AML-193 (cell line): ENCODE measurements at places on chromosomes 11 and 22.
A peak's percentile ranks its signal among the peaks of the same experiment; 100 is the strongest.

GRCh38 chr11:67613960-67614715 is 7.4 kb downstream of the NDUFV1 start:
- DNase-seq: no peak

GRCh38 chr11:1505480-1505879 is 18.9 kb upstream of the MOB2 start:
- DNase-seq: no peak

- no peak for DNase-seq
Observed at GRCh38 chr11:36458129-36458915, 51.8 kb downstream of the TRAF6 start.

DNA sequence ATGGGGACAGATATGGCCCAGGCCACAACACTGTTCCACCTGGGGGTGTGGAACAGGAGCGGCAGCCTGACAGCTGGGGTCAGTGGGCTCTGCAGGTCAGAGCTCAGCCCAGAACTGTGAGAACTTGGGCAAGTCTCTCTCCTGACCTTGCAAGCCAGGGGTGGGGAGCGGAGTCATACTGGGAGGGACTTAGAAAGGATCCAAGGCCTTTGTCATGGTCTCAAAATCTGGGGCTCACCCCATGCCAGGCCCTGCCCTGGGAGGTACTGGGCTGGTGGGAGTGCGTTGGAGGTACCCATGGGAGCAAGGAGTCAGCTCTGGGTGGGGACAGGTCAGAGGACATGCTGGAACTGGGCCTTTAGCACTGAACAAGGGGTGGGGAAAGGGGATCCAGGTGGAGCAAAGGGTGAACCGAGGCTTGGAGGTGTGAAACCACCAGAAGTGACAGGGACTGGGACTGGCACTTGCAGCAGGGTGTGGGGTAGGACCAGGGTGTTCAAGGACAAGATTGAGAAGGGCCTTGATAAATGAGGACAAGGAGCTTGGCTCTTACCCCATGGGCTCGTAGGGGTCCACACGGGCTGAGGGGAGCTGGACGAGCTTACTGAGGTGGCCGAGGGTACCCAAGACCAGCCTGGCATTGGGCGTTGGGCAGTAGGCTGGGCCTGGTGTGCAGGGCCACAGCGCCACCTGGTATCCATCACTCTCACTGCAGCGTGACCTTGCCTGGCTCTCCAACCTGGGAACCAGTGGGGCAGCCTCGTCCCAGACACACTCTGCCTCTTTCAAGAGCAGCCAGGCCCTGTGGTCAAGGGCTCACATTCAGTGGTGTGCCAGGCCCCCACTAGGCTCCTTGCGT is 7.4 kb upstream of the PMM1 start:
- peak; percentile 55 for DNase-seq

- no peak for DNase-seq
Observed at GRCh38 chr11:103970701-103971249, 65.7 kb upstream of the DDI1 start.

DNA sequence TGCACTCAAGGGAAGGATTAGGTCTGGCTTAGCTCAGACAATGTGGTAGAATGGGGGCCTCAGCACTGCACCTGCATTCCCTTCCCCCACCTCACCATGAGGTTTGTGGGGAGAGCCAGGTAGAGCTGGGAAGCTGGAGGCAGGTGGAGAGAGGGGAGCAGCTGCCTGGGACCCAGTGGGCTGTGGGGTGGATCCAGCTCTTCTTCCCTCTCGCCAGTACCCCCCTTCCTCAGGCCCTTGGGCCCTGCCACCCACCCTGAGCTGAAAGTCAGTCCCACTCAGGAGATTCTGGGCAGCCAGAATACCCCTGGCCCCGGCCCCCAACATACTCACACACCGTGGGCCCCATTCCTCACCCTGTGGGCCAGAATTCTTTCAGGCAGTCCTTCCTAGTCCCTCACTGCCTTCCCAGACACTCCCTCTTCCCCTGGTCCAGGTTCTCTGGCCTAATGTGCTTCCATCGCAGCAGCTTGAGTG is 3.1 kb upstream of the POLD4 start:
- no peak for DNase-seq

DNA sequence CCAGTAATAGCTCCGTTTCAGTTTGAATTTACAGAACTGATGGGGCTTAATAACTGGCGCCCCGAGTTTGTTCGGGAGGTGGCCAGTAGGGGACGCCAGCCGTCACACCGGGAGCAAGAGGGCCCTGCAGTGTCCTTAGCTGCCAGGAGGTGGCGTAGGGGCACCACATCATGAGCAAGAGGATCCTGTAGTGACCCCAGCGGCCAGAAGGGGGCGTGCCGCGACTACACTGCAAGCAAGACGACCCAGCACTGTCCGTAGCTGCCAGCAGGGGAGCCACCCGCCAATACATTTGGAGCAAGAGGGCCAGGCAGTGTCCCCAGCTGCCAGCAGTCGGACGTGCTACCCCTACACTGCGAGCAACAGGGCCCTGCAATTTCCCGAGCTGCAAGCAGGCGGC is 663.7 kb upstream of the B3GAT1 start:
- no peak for DNase-seq

DNA sequence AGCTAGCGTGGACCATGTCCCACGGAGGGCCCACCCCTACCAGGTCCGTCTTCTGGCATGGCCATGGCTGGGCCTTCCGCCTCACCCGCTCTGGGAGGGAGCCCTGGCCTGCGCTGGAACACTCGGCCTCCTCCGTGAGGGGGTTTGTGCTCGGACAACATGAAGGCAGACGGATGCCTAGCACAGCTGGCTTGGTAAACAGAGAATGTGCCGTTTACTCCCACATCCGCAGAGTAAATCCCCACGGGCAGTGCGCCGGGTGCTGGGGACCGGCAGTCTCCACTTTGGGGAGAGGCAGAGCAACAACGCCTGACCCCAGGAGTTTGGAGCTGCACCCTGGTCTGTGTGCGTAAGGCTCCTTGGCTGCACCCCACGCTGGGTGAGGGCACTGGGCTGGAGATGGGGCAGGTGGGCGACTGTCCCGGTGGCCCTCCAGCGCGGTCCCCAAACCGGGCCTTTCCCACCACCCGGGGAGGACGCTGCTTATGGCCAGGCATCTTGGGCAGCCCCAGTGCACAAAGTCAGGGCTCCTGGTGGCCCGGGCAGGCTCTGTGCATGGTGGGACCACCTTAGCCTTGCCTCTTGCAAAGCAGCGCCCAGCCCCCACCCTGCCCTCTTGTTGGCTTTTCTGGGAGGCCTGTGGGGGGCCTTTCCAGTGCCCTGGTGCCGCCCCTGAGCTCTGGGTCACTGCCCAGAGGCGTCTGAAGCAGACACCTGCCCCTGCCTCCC is 30.7 kb upstream of the MUC5AC start:
- no peak for DNase-seq

DNA sequence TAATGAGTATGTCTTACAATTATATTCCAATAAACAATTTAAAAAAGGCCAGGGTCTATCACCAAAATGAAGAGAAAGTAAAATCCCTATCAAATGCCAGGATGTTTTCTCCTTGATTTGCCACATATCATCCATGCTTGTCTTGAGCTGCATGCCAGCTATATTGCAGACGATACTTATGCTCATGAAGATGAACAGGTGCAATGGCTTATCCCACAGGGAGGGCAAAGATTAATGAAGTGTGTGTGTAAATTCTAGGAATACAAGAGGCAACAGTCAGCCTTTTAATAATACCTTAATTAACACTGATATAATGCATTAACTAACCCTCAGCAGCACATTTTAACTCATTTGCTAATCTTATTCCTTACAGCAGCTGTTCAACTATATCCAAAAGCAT is 850.5 kb downstream of the KCNA4 start:
- no peak for DNase-seq

- DNase-seq: no peak
Observed at GRCh38 chr22:48744283-48744641, 1083.4 kb downstream of the BRD1 start.

- DNase-seq: no peak
Observed at GRCh38 chr11:43866520-43866919, 14.1 kb upstream of the ALKBH3 start.

- no peak for DNase-seq
Observed at GRCh38 chr11:859394-860131, 16.9 kb downstream of the TSPAN4 start.

GRCh38 chr11:125063429-125064043 is 431 bp downstream of the SLC37A2 start:
- no peak for DNase-seq

DNA sequence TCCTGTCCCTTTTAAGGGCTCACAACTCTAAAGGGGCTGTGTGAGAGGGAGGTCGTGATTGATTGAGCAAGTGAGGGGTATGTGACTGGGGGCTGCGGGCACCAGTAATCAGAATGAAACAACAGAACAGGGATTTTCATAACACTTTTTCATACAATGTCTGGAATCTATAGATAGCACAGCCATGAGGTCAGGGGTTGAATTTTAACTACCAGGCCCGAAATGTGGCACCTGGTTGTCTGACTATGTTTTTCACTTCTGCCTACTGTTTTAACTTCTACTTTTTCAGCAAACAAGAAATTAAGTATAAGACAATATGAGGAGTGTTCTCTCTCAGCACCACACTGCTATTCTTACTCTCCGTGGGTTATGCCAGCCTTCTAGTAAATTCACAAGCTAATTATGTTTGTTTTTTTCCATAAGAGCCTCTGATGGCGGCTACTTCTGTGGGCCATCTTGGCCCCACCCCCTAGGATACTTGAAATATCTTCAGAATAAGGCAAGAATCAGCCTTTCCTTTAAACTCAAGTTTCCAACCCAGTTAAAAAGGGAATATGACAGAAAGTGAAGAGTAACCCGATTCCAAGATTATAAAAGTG is 552.8 kb upstream of the CHORDC1 start:
- DNase-seq: no peak

GRCh38 chr11:87219266-87219665 is 181.5 kb downstream of the TMEM135 start:
- DNase-seq: no peak

DNA sequence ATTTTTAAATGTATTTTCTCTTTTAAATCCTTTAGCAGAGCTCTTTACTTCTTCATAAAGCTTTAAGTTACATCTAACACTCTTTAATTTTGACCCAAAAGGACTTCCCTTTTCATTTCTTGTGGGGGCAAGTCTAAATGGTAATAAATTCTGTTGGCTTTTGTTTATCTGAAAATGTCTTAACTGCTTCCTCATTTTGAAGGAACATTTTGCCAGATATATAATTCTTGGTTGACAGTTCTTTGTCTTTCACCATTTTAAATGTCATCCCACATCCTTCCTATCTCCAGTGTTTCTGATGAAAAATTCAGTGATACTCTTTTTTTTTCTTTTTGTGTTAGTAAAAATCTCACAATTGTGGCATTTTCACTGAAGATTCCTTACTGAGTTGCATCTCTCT is 44.7 kb upstream of the ZBTB44 start:
- DNase-seq: no peak

- DNase-seq: no peak
Observed at GRCh38 chr22:49997251-49997599, 15.3 kb downstream of the IL17REL start.

GRCh38 chr22:36008565-36008964 is 20.1 kb downstream of the RBFOX2 start:
- no peak for DNase-seq

- no peak for DNase-seq
Observed at GRCh38 chr11:73856031-73856567, 20.5 kb downstream of the COA4 start.

DNA sequence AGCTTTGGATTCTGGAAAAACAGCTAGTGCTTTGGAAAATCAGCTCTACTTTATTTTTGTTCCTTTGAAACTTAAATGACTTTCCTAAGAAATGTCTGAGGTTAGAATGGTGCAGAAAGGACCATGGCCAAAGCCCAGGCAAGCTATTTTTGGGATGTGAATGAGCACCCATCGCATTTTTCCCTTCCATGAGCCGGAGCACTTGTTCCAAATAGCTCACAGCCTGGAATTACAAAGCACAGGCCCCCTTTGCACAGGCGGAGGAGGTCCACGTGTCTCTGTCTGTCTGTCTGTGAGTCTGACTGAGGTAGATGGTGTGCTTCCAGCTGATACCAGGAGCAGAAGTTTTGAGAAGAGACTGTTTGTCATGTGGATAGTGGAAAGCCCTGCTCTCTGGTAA is 50.7 kb downstream of the MICAL2 start:
- DNase-seq: no peak

GRCh38 chr22:20171288-20172140 is 20.7 kb upstream of the CCDC188 start:
- DNase-seq: no peak

DNA sequence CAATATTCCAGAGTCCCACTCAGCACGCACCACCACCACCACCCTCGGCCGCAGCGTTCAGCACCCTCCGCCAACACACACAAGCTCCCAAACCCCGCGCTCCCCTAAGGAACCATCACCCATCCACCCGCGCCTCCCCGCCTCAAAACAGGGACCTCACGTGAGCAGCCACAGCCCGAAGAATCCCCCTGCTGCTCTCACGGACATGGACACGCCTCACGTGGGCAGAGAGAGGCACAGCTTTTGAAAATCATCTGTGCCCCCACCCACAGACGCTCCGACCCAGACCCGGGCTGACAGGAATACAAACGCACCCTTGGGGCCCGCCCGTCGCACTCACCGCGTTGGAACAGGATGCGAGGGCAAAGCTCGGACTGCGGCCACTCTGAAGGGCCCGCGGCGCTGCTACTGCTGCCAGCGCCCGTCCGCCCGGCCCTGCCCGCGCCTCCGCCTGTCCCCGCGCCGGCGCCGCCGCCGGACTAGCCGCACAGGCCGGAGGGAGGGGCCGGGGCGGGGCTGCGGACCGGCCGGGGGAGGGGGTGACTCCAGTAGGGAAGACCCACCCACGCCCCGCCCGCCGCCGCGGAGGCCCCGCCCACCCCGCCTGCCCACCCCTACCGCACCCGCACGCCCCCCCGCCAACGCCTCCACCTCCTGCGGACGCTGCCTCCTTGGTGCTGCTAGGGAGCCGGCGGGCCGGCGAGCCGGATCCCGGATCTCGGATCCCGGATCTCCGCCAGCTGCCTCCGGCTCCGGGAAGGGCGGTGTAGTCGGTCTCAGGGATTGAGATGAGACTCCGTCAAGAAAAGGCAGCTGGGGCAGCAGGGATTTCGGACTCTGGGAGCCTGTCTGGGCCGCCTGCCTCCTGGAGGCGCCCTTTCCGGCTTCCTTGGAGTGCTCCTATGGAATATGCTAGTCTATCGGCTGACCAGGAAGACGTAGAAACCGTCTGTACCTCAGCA is at the start of gene TRIM3:
TRIM3 (minus strand) TSS at position 491 of the 962 bp plus-strand sequence. CDS start 8,246 bp downstream, outside the sequence.
- DNase-seq: peak; percentile 31

GRCh38 chr11:47506795-47507562 is 46.0 kb downstream of the CELF1 start:
- no peak for DNase-seq

DNA sequence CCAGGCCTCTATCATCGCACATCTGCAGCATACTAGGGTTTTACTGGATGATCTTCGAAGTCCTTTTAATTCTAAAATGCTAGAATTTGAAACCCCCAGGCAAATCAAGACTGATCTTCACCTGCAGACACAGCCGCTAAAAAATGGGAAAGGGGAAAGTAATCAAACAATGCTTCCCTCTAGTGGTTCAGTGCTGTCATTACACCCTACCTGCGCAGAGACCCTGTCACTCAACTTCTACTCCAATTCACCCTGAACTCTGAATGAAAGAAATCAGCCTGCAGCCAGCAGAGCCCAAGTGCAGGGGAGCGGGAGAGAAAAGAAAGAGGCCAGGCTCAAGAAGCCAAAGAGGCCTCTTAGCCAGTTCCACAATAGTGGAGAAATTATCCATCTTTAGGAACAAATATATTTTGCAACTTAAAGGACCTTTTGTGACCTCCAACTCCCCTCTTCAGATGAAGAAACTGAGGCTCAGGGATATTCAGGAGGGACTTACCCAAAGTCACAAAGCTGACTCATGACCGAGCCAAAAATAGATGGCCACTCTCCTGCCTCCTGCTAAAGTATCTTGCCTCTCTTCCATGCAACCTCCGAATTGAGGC is 33.0 kb downstream of the SERGEF start:
- peak; percentile 14 for DNase-seq
